ENCODE measurements at places on chromosomes 4 and X.
A peak's percentile ranks its signal among the peaks of the same experiment; 100 is the strongest.

GRCh38 chr4:185304944-185305690 is 90.6 kb downstream of the LRP2BP start:
- peak; percentile 12 for DNase-seq

GRCh38 chr4:128347175-128347868 is 59.7 kb upstream of the PGRMC2 start:
- no peak for DNase-seq

DNA sequence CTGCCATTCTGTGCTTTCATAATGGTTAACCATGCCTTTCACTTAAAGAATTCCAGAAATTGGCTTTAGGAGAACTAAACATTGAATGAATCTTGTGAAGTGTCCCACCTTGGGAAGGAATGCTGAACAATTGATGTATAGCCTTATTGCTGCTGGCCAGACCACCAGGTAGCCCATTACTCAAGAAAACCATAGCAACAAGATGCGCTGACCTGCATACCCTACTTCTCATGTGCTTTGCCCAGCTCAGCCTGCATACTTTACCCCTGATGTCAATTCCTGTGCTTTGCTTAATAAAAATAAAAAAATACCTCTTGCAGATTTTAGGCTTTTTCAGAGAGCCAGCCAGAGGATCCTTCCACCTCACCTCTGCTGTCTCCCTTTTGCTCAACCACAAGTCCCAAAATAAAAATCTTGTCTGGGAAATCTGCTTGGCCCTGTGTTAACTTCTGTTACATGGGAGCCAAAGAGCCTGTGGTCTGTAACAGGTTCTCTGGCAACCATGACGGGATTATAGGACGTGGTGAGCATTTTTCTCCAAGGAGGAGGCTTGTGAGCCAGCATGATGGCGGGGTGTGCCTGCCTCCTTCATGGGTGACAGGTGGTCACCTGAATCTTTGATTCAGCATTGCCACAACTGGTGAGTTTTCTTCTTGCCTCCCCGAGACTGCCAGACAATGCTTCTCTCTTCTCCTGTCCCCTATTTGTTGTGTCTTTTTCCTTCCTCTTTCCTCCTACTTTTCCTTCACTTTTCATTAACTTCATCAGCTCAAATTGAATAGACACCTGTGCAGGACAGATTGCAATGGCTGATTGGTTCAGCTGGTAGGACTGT is 106.8 kb downstream of the ARSJ start:
- DNase-seq = no peak

DNA sequence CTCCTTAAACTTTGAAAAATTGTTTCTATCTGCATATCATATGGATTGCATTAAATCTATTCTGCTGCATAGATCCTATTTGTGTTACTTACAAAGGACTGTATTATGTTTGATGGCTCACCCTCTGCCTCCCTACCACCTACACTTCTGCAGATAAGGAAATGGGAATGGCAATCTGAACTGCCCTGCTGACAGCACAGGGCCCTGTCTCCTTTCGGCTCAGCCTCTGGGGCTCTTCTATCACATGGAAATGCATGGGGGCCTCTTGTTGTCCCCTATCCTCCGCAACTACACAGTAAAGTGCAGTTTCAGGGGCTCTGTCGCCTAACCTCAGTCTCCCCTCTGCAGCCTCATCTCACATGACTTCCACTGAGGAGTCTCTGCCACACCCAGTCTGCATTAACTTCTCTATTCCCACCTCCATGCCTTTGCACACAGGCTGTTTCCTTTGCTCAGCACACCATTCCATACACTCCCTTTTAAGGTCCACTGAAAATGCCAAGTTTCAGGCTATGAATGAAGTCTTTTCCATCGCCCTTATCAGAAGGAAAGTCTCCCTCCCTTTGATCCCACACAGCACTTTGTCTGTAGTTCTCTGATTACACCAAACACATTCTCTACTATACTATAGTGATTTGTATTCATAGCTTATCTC is 12.5 kb downstream of the RELL1 start:
- no peak for DNase-seq

GRCh38 chr4:17187003-17187402 is 288.6 kb upstream of the LDB2 start:
- DNase-seq = no peak

DNA sequence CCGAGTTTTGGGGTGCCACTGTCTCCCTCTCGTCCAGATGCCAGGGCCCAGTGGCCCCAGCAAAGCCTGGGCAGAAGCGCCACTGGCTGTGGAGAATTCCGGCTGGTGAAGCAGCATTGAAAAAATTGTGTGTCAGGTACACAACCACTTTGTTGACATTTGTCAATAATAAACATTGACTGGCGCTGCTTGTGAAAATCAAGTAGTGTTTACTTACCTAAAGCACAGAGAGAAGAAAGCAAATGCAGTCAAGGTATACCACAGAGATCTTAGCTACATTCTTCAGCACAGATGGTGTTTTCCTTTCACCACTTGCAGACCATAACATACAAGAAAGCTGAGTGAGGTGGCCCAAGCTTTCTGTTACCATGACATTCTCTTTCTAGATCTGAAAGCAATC is 14.5 kb upstream of the SLC7A11 start:
- DNase-seq = no peak

- no peak for DNase-seq
Measured at GRCh38 chr4:101306225-101306624, 41.1 kb downstream of the PPP3CA start.

DNA sequence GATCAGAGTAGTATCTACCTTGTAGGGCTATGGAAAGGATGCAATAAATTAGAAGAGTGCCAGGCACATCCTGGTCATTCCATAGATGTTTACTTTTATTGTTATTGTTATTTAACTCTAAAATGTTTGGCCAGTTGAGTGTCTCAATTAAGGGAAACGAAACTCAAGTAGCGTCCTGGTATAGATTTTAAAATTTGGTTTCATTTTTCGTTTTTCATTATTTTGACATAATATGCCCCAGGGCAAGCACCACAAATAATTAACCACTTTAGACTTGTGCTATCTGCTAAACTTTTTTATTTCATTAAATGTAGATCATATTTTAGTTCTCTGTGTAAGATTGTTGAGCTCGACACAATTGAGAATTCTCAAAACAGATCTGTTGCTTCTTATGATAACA is 179.7 kb upstream of the PRPS2 start:
- no peak for DNase-seq

DNA sequence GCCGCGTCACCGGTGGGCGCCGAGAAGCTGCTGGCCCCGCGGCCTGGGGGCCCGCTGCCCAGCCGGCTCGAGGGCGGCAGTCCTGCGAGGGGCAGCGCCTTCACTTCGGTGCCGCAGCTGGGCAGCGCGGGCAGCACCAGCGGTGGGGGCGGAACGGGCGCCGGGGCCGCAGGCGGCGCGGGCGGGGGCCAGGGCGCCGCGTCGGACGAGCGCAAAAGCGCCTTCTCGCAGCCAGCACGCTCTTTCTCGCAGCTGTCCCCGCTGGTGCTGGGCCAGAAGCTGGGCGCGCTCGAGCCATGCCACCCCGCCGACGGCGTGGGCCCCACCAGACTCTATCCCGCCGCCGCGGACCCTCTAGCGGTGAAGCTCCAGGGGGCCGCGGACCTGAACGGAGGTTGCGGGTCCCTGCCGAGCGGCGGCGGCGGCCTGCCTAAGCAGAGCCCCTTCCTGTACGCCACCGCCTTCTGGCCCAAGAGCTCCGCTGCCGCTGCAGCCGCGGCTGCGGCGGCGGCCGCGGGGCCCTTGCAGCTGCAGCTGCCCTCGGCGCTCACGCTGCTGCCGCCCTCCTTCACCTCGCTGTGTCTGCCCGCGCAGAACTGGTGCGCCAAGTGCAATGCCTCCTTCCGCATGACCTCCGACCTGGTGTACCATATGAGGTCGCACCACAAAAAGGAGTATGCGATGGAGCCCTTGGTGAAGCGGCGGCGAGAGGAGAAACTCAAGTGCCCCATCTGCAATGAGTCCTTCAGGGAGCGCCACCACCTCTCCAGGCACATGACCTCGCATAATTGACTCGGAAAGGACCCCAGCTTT is 5.6 kb downstream of the PRDM8 start:
- peak; percentile 58 for DNase-seq

DNA sequence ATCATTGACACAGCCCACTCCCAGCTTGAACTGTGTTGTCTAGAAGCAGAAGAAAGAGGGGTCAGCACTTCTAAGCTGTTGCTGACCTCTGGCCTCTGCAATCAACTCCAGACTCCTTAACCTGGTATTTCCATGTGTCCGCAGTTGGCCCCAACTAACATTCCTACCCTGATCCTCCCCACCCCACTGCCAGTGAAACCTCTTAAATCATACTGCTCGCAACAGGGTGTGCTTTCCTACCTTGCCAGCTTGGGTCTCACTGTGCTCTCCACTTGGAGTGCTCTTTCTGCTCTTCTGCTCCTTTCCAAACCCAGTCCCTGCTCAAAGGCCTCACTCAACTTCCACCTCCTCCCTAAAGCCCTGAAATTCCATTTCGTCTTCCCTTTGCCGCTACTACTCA is 52.3 kb upstream of the RPS6KA3 start:
- DNase-seq = no peak

DNA sequence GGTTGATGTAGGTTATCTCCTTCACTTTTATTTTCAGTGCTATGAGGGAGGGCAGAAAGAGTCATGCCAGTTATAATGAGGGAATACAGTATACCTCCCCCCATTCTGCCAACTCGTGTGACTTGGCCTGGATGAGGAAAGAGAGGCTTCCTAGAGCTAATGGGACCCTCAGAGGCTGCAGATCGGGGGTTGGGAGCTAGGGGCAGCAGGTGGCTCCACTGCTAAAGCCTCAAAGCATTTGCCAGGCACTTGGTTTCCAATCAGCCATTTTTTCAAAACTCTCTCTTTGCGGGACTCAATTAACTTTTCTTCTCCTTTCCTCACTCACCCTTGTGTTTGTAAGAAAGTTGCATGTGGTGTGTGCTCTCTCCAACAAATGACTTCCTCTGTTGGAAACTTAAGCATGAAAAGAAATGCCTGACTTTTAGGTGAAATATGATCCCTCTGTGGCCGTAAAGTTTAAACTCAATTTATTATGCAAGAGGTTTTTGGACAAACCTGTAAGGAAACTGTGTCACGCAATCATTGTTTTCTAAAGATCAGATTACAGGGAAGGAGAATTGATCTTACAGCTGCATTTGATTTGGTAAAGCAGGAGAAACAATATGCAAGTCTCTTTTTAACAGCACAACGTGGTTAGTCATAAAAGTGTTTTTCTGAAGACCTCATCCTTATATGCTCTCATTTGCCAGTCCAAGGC is 7.0 kb downstream of the SFRP2 start:
- no peak for DNase-seq

Measured in GM12891 (cell line).